T47D (cell line): ENCODE measurements at places on chromosomes 4 and X.

DNA sequence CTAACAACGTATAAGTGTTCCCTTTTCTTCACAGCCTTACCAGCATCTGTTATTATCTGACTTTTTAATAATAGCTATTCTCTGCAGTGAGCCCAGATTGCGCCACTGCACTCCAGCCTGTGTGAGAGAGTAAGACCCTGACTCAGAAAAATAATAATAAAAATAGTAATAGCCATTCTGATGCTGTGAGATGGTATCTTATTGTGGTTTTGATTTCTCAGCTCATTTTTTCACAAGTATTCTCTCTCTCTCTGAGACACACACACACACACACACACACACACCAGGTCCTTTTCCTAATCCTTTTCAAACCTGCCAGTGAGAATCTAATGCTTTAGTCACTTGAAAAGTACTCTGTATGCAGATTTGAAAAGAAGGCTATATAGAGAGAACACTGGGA is 89.8 kb downstream of the CHIC2 start:
- no peak for DNase-seq

DNA sequence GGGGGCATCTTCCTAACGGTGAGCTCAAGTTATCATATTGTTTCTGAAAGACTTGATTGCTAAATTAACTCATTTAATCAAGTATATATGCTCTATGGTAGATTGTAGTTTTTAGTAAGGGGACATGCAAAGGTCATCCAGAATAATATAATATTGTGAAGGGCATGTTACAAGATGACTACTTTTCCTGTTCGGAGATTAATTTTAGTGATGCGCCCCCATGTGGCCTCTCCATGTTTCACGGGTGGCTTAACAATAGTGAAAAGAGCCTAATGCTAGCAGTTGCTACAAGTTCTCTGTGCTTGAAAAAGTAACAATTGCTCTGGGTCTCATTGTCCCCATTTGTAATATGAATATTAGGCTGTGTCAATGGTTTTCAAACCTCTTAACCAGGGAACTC is 12.2 kb downstream of the SMPX start:
- no peak for DNase-seq

DNA sequence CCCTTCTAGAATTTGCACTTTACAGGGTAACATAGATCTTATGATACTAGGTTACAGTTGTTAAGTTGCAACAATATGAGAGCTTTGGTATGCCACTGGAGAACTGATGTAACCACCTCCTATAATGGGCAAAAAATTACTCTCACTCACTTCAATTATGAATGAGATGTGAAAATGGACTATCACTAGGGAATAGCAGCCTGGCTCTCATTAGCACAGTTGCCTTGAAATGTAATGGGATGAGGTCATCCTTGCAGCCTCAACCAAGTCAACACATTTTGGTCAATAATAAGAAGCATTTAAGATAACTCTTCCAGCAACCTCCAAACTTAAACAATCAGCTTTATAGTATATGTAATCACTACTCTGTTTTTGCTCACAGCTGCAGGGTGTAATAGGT is 69.4 kb downstream of the TBC1D9 start:
- no peak for DNase-seq

GRCh38 chrX:116239944-116240840 is 69.6 kb downstream of the AGTR2 start:
- no peak for DNase-seq

- DNase-seq = no peak
These were observed 109.7 kb downstream of the CRLF2 start for GRCh38 chrX:1102786-1103185.

DNA sequence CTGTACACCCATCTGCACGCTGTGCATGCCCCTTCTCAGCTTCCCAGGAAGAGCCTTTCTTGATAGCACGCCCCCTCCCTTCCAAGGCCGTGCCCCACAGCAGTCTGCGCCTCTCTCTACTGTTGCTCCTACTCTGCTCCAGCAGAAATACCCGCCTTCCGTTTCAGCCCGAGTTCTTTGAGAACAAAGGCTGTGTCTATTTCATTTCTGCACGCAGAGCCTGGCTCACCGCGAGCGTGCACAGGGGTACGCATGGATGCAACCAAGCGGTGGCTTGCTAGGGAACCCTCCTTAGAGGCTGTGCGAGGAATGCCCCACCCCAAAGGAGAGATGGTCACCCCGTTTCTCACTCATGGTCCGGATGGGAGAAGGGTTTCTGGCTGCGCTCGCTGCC is 485 bp downstream of the AADAT start:
- no peak for DNase-seq

DNA sequence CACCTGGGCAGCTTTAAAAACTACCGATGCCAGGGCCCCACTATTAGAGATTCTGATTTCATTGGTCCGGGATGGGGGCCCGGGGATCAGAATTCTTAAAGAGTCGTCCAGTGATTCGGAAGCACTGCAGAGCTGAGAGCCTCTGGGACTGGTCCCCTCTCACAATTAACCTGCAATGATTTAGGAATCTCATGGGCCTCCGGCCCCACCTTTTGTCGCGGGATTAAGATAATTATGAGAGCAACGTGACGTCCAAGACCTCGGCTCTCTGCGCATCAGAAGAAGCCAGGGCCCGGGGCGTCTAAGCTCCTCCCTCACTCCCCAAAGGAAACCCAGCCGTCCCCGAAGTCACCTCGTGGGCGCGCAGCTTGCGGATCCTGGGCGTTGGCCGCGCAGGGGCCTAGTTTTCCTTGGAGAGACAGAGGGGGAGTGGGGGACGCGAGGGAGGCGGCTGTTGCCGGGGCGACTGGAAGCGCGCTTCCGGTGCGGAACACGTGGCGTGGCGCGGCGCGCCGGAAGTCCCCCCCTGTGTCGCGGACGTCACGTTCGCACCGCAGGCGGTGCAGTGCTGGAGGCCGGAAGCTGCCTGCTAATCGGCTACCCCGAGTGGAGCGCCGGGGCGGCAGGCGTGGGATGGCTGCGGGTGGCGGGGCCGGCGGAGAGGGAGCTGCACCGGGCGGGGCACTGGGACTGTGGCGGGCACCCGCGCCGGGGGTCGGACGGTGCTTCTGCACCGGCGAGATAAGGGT is at the start of gene GEMIN8:
Gene GEMIN8 (minus strand): TSS at position 468 of the 749 bp plus-strand sequence. CDS start 8,414 bp downstream, outside the sequence.
- DNase-seq = peak; percentile 58

GRCh38 chrX:120235284-120235683 is 15.3 kb upstream of the ZBTB33 start:
- DNase-seq = no peak

DNA sequence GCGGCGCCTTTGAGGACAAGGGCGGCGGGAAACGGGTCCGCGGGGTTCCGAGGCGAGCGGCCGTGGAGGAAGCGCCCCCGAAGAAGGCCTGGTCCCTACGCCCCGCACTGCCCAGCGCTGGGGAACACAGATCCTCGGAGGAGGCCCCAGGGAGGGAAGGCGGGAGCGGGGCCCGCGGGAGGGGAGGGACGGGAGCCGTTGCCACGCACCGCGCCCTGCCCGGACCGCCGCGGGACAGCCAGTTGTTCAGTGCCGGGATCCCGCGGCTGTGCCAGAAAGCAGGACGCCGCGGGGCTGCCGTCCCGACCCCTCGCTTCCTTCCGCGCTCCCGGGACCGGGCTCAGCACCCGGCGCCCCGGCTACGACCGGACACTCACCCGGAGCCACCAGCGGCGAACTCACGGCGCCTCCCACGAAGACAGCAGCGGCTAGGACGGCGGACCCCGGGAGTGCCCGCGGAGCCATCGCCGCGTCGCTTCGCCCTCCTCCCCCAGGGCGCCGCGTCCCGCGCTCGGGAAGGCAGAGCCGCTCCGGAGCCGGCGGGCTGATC is 278 bp downstream of the RELL1 start:
- DNase-seq = peak; percentile 25
